Stimulated activated CD8-positive, alpha-beta memory T cell treated with anti-CD3 and anti-CD28 coated beads, Interleukin-7, amount 100 ng/mL, for 1 hour (primary cell): ENCODE measurements at places on chromosomes 13 and 19.

GRCh38 chr13:29993196-29993595 lies 142.8 kb upstream of the UBL3 start:
- DNase-seq = no peak

DNA sequence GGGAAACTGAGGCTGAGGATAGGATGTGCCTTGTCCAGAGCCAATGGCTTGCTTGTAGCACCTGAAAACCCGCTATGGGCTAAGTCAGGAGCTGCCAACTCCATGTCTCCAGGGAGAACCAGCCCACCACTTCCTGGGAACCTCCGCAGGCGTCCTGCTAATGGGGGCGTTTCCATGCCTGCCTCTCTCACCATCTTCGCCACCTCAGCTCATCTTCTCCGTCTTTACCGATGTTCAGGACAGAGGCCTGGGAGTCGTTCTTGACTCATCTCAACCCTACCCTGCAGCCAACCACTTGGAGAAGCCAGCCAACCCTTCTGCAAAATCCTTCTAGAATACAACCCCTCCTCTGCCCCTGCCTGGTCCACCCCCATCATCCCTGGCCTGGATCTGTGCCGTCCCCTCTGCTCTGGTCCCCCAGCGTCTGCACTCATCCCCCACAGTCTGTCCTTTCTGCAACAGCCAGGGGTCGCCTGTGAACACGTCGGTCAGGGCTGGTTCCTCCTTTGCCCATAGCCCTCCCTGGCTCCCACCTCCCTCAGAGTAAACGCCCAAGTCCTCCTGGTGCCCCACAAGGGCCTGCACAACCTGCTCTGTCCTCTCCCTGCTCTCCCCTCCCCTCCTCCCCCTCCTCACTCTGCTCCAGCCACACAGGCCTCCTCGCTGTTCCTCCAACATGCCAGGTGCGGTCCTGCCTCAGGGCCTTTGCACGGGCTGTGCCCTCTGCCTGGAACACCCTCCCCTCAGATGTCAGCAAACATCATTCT lies 31.0 kb downstream of the PTPRS start:
- no peak for DNase-seq

- DNase-seq = no peak
These were observed 38.4 kb downstream of the ACTN4 start for GRCh38 chr19:38685666-38686529.

DNA sequence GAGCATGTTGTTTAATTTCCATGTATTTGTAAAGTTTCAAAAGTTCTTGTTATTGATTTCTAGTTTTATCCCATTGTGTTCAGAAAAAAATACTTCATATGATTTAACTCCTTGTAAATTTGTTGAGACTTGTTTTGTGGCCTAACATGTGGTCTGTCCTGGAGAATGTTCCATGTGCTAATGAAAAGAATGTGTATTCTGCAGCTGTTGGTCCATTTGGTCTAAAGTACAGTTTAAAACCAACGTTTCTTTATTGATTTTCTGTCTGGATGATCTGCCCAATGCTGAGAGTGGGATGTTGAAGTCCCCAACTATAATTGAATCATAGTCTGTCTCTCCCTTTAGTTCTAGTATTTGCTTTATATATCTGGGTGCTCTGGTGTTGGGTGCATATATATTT lies 34.9 kb upstream of the TPP2 start:
- DNase-seq = no peak

GRCh38 chr13:25980255-25980654 lies 71.6 kb downstream of the SHISA2 start:
- DNase-seq = no peak

- no peak for DNase-seq
These were observed 73.5 kb upstream of the C13orf46 start for GRCh38 chr13:114047358-114047881.

DNA sequence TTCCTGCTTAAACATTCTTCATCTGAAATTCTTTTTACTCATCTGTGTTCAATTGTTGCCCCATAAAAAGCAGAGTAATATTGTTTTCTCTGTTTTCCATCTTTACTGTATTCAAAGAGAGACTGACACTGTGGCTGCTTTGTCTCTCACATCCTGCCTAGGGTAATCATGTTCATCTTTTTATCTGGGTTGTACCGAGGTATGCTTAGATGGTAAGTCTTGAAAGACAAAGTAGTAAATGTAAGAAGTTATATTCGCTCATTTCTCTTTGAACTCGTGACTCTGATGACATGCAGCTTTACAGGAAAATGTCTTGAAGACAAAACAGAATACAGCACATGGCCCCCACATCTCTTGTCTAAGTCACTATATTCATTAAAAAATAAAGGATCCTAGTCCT lies 20.0 kb upstream of the CYSLTR2 start:
- no peak for DNase-seq

GRCh38 chr13:28579322-28579721 lies 79.6 kb upstream of the POMP start:
- no peak for DNase-seq

GRCh38 chr19:5102520-5102919 lies 133.6 kb downstream of the KDM4B start:
- no peak for DNase-seq

GRCh38 chr19:10339380-10339960 lies at the start of gene ICAM3:
Gene ICAM3 (minus strand): TSS chr19:10339624. CDS start chr19:10339614, 10 bp downstream.
- DNase-seq = peak; percentile 22

DNA sequence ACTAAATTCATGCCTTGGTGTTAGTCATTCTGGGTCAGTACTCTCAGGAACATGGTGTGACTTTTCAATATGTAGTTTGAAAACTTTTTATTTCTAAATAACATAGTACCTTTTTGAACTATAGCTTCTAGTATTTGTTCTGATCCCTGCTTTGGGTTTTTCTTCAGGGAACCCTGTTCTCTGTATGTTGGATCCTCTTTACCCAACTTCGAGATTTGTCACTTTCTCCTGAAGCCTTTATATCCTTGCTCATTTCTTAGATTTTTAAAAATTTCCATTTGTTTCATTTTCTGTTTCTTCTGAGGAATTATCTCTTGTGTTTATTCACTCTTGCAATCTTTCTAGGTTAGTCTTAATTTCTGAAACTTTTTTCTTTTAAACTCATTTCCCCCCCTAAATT lies 12.4 kb upstream of the CHST8 start:
- DNase-seq = no peak

- DNase-seq = no peak
These were observed 63.0 kb downstream of the ITGBL1 start for GRCh38 chr13:101515504-101515903.

GRCh38 chr19:27905074-27905473 lies 1307.9 kb downstream of the UQCRFS1 start:
- DNase-seq = no peak

DNA sequence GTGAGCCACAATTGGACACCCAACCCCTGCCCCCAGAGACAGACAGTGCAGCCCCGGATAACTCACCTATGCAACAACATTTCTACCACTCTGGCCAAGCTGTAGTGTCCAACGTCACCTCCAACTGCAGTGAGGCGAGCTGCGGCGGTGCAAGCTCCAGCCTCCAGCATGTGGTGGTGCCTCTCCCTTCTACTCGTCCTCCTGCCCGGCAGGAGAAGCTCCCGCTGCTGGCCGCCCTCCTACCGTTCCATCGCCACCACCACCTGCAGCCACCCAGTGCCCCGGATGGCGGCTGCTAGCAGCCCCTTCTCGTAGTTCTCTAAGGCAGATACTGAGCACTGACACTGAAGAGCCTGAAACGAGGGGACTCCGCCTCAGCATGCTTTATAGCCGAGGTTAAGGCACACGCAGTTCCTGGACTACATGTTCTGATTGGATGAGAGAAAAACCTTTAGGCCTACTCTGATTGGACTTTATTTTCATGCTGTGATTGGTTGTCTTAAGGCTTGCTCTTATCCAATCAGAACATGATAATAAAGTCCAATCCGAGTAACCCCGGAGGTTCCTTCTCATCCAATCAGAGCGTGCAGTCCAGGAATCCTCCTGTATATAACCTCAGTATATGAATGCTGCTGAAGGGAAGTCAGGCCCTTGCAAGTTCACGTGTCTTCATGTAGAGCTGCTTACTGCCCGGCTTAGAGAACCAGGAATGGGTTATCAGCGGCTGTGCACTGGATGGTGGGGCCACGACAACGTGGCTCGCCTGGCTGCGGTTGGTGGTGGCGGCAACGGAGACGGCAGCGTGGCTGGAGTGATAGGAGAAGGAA lies 63.5 kb downstream of the TUBA3C start:
- no peak for DNase-seq

DNA sequence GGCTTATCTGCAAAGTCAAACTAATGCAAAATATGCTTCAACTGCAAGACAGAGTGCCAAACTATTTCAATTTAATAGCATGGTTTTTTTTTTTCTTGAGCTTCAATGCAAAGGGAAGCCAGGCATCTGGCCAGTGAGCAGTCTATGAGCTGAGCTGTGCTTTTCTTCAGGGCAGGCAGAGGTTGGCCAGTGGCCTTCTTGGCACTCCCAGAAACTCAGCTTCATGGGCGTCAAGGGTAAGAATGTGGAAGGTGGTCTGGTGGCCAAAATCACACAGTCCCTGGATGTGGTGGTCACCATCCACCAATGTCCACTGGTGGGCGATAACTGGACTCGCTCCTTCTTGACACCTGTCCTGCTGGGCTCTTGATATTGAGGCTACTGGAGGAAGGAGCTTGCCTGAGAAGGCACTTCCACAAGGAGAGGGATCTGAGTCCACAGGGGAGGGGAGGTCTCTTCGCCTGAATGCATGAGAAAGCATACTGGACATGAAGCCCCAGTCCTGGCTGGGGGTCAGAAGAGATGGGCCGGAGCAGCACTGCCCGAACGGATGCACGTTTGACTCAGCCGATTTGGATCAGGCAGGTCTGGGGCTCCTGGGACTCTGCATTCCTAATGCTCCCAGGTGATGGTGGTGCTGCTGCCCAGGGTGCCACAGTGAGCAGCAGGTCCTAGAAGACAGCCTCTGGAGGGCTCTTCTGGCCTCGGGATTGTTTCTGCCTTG lies 17.1 kb downstream of the COL4A2 start:
- no peak for DNase-seq

GRCh38 chr19:18526316-18526715 lies 4.4 kb upstream of the ELL start:
- no peak for DNase-seq

DNA sequence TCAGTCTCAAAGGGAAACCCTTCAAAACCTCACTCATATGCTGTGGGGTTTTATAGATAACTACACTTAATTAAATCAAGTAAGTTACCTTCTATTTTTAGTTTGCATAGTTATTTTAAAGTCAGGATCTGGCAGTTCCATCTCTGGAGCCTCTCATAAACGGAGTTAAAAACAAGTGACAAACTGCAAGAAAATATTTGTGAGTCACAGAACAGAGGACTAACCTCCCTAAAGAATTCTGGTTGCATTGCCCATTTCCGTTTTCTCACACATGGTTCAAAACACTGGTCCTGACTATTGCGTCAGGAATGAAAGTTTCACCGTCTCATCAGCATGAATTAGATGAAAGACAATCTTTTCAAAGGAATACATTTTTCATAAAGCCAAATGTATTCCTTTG lies 10.6 kb downstream of the RXFP2 start:
- no peak for DNase-seq

DNA sequence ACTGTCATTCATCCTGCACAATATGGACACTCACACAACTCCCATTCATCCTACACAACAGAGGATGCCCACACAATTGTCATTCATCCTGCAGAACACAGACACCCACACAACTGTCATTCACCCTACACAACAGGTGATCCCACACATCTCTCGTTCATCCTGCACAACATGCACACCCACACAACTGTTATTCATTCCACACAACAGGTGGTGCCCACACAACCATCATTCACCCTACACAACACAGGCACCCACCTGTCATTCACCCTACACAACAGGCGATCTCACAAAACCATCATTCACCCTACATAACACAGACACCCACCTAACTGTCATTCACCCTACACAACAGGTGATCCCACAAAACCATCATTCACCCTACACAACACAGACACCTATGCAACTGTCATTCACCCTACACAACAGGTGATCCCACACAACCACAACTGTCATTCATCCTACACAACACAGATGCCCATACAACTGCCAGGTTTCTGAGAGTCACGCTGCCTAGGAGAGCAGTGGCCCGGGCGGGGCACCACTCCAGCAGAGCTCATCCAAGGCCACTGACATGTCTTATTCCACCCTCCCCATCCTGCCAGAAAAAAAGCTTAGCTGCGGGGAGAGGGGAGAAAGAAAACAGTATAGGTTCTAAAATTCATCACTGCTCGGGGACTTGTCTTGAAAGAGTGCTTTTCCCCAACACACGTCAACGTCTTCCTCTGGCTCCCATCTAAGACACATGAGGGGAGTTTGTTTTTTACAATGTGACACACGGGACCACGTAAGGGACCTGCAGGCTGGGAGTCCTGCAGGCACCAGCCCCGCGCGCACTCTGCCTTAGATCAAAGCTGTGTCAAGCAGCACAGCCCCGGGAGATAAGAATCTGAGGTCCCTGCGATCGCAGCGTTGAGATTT lies 44.0 kb downstream of the KLF2 start:
- peak; percentile 51 for DNase-seq

- no peak for DNase-seq
These were observed 22.2 kb downstream of the AP2S1 start for GRCh38 chr19:46828484-46828883.

DNA sequence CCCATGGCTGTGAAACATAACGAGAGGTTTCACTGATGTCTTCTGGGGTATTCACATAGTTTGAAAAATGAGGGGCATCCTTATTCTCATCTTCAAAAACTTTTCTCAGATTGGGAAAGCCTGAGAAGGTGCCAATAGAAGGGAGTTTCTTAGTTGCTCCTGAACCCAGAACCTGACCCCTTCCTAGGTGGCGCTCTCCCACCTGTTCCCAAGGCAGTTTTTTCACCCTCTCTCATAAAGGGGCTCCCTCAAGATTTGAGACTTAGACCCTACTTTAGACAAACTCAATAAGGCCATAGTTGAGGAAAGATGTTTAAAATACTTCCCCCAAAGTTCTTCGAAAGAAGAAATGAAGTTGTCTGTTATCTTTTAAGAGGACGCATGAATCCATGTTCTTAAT lies 142.2 kb downstream of the FGF9 start:
- no peak for DNase-seq

DNA sequence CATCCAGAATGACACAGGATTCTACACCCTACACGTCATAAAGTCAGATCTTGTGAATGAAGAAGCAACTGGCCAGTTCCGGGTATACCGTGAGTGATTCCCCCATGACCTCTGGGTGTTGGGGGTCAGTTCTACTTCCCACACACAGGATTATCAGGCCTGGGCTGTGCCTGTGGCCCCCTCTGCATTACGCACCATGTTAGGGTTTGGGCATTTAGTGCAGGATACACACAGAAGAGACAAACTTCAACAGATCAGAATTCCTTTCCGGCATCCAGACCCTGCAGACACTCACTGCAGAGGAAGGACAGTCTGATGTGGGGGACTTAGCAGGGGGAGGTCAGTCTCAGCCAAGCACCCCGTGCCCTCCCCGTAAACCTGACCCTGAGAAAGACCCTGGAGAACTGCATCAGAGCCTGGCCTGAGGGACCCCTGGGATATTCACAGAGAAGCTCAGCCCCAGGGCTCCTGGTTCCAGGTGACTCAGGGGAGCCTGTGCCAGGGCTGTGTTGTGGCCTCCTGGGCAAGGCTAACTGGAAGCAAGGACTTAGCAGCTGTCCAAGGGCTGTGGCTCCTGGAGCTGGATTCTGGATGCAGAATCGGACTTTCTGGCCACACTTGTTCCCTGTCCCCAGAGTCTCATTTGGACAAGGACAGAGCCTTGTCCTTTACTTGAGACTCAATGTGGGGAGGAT lies 1.7 kb downstream of the CEACAM5 start:
- DNase-seq = no peak

GRCh38 chr13:79481685-79482052 lies 714 bp downstream of the NDFIP2 start:
- DNase-seq = peak; percentile 9
